ENCODE measurements at places on chromosomes 6 and 20. TPM values are rescaled to one million over a fixed set of nuclear protein-coding genes. Genes with fewer than 3 reads are reported as not detected.

DNA sequence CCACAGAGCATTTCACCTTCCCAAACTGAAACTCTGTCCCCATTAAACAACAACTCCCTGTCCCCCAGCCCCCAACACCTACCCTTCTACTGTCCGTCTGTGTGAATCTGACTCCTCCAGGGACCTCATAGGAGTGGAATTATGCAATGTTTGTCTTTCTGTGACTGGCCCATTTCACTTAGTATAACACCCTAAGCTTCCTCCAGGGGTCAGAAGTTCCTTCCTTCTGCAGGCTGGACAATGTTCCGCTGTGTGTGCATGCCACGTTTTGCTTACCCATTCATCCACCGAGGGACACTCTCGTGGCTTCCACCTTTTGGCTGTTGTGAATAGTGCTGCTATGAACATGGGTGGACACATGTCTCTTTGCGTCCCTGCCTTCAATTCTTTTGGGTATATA lies 37.6 kb upstream of the MPC1 start:
- no peak for DNase-seq

- no peak for DNase-seq
These were observed 4.1 kb upstream of the SPATA2 start for GRCh38 chr20:49919461-49919860.

DNA sequence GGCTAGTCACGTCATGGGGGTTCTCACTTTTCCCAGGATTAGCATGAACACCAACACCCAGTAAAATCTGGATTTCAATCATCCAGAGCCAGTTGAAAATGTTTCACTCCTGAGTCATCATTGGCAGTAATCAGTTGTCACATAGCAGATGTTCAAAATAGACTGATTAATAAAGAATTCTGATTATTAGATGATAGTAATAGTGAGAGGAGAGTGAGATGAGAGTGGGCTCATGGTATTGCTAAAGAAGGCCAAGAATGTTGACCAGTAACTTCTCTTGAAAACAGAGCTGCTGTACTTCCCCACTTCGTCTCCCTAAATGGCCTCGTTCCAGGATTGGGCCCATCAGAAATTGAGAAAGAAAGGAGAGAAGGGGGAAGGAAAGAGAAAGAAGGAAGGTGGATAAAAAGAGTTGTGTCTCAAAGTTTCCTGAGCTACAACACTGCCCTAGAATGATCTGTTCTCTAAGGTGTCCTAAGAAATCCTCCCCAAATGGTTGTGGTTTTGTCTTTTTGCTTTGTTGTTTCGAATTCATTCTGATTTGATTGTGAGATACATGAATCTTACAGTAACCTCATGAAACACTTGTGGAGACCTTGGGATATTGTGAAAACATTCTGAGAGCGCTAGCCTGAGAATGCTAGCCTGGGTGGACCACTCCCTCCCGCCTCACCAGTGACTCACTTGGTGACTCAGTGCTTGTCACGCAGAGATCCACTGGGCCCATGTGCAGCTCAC lies 502.2 kb upstream of the JARID2 start:
- DNase-seq = peak; percentile 96

- no peak for DNase-seq
These were observed 88.8 kb downstream of the INSM1 start for GRCh38 chr20:20456741-20457140.

The HLA-DMA gene
- 8.2 TPM for polyA plus RNA-seq

GRCh38 chr6:7204726-7205125 lies 97.0 kb downstream of the RREB1 start:
- DNase-seq = no peak

DNA sequence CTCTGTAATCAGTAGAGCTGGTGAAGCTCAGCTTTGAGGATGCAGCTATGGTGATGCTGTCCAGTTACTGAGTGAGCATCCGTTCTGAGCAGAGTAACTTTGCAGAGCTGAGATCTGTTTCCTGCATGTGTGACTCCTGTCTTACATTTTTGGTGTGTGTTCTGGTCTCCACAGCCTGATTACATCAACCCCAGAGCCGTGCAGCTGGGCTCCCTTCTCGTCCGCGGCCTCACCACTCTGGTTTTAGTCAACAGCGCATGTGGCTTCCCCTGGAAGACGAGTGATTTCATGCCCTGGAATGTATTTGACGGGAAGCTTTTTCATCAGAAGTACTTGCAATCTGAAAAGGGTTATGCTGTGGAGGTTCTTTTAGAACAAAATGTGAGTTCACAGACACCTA lies 81.6 kb downstream of the FAM120B start:
- DNase-seq = no peak

- no peak for DNase-seq
These were observed 2.3 kb downstream of the SERPINB1 start for GRCh38 chr6:2839195-2839981.

The NKAIN4 gene
- not detected for polyA plus RNA-seq

The GGTLC1 gene
- not detected for polyA plus RNA-seq

The TNXB gene
- 0.35 TPM for polyA plus RNA-seq

DNA sequence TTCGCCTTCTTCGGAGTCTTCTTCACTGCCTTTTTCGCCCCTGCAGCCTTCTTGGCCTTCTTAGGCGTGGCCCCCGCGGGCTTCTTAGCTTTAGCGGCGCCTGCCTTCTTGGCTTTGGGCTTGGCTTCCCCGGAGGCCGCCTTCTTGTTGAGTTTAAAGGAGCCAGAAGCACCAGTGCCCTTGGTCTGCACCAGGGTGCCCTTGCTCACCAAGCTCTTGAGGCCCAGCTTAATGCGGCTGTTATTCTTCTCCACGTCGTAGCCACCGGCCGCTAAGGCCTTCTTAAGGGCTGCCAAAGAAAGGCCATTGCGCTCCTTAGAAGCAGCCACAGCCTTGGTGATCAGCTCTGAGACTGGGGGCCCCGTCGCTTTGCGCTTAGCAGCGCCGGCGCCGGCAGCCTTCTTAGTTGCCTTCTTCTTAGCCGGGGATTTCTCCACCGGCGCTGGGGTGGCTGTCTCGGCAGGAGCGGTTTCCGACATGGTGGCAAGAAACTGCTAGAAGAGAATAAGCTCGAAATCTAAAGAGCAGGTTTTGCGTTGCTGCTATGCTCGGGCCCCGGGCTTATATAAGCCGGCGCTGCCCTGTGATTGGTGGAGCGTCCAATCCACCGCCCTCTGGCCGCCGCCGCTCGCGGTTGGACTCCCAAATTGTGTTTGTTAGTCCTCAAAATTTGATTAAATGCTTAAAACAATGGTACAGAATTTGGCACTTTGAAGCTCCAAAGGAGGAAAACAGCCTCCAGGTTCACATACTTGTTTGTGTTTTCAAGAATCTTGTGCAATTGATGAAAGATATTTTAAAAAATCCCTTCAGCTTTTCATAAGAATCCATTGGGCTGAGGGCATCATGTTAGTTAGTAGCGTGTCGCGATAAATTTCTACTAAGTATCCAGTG lies 44.9 kb downstream of the OR2B2 start:
- no peak for DNase-seq

DNA sequence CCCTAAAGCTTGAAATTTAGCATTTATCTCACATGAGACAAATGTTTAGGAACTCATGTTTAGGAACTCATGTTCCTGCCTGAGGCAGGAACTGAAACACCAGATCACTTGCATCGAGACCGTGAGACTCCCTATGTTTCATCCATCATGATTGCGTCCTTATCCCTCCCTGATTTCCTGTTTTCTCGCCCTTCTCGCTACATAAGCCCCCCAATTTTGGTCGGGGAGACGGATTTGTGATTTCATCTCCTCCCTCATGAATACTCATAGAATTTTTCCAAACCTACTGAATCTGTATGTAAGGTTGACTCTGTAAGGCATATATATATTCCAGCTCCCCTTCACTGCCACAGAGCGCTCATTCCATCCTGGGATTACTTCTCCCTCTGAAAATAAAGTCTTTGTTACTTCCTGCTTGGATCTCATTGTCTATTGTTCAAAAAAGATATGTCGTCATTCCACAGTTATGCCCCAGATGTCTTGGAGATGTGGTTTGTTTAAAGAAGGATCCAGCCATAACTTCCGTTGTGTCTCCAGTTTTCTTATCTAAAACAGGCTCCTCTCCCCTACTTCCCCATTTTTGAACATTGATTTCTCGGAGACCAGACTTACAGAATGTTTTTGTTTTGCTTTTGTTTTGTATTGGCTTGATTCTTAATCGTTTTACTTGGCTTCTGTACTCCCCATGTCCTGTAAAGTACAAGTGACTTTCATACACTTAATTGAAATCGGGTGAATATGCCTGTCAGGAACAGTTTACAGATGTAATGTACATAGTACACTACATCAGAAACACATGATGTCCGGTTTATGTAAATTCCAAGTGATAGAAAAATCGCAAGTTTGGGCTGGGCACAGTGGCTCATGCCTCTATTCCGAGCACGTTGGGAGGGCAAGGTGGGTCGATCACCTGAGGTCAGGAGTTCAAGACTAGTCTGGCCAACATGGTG lies 118.7 kb downstream of the HFE start:
- DNase-seq = peak; percentile 73

The CD93 gene
- 0.02 TPM for polyA plus RNA-seq

DNA sequence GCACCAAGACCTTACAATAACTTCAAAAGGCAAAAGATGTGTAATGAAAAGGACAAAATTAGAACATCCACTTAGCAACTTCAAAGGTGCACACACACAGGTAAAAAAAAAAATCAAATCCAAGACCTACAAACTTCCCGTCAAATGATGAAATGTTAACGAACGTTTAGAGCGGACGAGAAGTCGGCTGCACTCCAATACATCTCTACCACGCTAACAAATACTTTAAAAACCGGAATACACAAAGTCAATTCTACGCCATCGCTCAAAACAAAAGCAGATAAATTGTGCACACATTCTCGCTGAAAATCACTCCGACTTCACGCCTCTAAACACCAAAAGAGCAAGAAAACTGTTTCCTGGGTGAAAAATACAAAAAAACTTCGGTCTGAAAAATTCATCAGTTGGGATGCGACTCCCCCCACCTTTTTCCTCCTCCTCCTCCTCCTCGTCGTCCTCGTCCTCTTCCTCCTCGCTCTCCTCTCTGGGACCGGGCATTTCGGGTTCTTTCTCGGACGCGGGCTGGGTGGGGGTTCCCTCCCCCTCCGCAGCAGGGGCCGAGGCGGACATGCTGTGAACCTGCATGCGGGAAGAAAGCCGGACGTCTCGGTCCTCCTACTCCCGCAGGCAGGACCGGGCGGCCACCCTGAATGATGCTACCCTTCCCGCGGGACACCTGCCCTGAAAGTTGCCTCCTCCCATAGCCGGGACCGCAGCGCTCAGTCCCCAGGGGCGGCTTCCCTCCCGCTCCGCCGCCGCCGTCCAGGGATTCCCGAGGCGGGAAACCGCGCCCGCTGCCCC lies 712 bp downstream of the DEK start:
- DNase-seq = no peak

DNA sequence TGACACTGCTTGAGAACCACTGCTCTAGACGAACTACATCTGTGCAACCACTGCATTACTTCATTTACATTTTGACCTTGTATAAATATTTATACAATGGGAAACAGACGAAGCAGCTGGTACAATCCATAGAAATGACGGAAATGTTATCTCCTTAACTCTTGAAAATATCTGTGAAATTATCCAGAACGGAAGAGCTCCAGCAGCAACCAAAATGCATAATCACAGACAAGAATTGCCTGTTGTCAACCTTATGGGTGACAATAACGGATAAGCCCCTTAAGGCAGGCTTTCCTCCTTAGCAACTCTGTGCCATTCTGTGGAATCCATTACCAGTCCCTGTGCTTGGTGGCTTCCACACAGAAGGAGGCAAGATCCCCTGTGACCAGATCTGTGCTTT lies 115.4 kb downstream of the DTNBP1 start:
- peak; percentile 50 for DNase-seq

DNA sequence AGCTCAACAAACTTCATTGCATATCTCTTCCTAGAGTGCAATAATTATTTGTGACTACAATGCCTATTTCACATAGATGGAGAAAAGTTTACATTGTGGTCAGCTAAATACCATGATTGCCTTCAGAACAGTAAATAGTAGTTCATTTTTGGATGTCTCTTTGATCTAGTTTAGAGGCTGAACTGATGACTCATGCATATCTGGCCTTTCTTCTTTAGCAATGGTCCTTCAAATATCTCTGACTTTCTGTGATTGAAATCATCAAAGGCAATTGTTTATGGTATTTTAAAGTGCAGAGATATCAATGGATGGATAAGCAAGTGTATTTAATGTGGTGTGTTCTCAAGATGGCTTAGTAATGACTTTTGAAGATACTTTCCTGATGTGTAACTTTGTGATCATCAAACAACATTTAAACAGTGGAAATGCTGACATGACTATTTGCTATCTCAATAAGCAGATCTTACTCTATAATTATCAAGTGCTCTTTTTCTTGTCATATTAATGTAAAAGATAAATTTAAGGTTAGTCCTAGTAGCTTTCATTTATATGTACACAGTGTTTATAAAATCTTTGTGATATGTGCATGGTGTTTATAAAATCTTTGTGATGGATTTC lies 523.7 kb upstream of the SLC35B3 start:
- DNase-seq = no peak

The AK9 gene
- polyA plus RNA-seq = 2.6 TPM

- DNase-seq = no peak
These were observed 451.5 kb downstream of the PLCB1 start for GRCh38 chr20:8583566-8584043.

The SMLR1 gene
- not detected for polyA plus RNA-seq

- DNase-seq = peak; percentile 18
These were observed 42.2 kb upstream of the SPTLC3 start for GRCh38 chr20:12966468-12967085.

DNA sequence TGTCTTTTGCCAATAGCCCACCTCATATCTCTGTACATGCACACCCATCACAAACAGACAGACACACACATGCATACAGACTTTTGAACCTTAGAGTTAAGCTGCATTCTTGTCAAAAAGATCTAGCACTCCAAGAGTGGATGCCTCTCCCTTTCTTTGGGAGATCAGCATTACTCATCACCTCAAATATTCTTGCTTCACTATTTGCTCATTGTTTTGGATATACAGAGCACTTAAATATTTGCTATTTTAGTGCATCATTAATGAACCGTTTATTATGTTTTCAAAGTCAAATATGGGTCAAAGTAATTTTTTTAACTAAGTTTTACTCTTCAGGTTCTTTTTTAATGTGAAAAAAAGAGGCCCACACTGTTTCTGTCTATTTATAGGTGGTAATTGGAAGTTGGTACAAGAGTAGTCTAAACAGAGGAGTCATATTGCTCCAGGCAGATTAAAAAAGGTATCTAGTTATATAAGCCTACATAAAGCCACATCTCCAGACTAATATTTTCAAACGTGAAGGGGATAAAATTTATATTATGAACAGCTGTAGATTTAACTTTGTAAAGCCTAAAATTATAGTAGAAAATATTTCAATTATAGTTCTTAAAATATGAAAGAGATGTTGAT lies 102.6 kb downstream of the FLRT3 start:
- DNase-seq = no peak

The BMP7 gene
- not detected for polyA plus RNA-seq

- DNase-seq = no peak
These were observed 91.6 kb downstream of the PRL start for GRCh38 chr6:22205266-22205665.
